ENCODE measurements at places on chromosomes 13 and 19.

- DNase-seq, result no peak
Measured at GRCh38 chr13:103694471-103694870, 628.3 kb upstream of the SLC10A2 start.

DNA sequence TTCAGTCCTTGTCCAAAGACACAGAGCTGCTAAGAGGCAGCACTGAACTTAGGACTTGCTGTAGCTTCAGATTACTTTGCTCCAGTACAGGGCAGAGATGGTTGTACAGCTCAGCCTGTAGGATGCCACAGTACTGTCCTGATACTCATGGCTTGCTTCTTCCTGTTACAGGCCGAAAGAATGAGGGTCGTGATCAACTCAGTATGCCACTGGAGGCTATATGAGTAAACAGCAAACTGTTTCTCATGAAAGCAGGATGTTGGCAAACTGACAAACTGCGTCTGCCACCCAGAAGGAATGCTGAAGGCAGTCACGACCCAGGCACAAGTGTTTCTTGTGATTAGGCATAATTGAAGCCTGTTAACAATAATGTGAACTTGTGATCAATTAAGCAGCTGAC lies 2.8 kb downstream of the ZNF749 start:
- DNase-seq, result no peak

DNA sequence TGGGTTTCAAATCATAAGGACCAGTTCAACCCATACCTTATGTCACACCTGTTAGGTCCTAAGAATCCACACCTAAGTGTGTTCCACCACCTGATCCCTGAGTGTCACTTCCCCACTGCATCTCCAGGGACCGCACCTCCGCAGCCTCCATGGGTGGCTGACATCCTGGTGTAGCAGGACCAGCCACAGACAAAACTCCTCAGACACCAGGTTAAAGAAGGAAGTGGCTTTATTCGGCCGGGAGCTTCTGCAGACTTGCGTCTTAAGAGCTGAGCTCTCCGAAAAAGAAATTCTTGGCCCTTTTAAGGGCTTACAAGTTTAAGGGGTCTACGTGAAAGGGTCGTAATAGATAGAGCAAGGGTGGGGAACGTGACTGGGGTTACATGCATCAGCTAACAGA lies 509.9 kb downstream of the MYO16 start:
- no peak for DNase-seq

- no peak for DNase-seq
Measured at GRCh38 chr13:31311921-31312320, 112.1 kb downstream of the B3GLCT start.

DNA sequence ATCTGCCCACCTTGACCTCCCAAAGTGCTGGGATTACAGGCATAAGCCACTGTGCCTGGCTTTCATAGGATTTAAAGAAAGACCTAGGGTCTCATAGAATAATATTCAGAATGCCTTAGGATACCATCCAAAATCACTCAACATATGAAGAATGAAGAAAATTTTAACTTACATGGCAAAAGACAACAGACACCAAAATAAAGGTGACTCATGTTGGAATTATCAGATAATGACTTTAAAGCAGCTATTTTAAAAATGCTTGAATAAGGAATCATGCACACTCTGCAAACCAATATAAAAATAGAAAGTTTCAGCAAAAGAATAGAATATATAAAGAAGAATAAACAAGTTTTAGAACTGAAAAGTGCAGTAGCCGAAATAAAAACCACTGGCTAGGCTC lies 29.3 kb downstream of the ZNF566 start:
- DNase-seq, result no peak

DNA sequence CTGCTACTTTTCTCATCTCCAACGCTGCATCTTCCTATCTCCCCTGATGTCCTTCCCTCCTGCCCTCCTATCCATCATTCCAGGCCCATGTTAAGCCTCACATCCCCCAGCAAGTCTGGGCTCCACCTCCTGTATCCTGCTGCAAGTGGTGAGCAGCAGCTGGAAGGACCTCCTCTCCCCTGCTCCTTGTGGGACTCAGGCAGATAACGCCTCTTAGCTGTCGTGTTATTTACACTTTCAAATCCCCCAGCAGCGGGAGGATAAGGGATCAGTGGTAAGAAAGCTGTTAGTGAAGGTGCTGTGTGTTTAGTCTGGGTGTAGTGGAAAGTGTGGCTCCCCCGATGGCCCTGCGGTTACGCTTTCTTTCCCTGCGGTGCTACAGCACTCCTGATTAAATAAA lies 211.9 kb downstream of the ZNF536 start:
- DNase-seq, result no peak

- no peak for DNase-seq
Measured at GRCh38 chr13:105804561-105805190, 730.8 kb downstream of the EFNB2 start.

DNA sequence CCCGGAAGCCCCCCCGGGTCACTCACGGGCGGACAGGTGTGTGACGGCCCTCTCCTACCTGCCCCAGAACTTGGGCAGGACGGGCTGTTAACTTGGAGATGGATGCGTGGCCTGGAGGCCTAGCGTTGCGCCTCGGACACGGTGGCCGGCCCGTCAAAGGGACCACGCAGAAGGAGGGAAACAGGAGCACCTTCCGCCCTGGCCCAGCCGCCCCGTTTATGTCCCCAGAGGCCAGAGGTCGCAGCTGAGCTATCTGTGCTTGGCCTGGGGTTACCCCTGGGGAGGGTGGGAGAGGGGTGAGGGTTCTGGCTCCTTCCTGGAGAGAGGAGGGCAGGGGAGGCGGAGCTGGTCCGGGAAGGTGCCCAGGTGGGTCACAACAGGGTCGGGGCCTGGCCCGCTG lies 35.6 kb downstream of the GADD45B start:
- no peak for DNase-seq

- DNase-seq, result no peak
Measured at GRCh38 chr13:114147803-114148520, 15.5 kb upstream of the RASA3 start.

DNA sequence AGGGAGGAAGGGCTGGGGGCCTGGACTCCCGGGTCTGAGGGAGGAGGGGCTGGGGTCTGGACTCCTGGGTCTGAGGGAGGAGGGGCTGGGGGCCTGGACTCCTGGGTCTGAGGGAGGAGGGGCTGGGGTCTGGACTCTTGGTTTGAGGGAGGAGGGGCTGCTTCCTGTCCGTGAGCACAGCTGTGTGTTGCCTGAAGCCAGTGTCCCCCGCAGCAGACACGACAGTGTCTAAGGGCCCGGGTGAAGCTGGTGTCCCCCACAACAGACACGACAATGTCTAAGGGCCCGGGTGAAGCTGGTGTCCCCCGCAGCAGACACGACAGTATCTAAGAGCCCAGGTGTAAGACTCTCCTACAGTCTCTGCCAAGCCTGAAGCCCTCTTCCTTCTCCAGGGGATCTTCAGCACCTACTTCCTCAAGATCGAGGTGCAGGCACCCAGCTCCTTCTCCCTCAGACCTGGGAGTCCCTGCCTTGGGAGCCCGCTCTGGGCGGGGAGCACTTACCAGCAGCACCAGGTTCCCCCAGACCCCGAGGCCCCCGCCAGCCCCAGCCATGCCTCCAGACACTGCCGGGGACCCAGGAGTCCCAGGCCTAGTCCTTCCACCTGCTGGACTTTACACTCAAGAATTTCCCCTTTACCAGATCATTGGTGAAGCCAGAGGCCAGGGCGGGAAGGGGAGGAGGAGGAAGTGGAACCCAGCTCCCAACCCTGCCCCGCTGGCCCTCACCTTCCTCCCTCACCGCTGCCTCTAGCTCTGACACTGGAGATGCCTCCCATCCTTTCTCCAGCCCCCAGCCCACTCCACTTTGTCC lies at the start of gene PTPRH:
Gene PTPRH, minus strand, starts transcription at position 622 of the 813 bp plus-strand sequence. Its CDS starts 68 bp downstream, at position 554.
- peak; percentile 71 for DNase-seq

DNA sequence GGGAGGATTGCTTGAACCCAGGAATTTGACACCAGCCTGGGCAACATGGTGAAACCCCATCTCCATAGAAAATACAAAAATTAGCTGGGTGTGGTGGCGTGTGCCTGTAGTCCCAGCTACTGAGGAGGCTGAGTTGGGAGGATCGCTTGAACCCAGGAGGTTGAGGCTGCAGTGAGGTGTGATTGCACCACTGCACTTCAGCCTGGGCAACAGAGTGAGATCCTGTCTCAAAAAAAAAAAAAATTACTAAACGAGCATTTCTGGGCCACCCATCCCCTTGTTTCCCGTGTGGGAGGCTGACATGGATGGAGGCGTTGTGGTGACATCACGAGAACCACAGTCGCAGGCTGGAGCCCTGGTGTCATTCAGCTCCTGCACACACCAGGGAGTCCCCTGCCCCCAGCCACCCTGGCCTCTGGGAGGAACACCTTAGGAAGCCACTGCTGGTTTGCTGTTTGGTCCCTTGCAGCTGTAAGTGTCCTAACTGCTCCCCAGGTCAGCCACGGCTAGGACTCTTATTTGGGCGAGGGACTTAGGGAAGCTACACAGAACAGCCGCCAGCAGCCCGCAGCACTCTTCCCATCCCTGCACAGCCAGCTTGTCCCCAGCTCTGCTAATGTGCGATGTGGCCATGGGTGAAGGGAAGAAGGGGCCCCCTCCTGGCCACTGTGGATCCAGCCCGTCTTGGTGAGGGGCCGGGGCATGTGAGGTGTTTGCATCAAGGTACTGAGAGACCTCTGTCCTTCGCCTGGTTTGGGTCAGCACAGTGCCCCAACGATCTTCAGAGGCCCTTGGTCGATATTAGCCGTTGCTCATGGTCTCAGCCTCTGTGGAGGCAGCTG lies 12.7 kb downstream of the NKPD1 start:
- no peak for DNase-seq

DNA sequence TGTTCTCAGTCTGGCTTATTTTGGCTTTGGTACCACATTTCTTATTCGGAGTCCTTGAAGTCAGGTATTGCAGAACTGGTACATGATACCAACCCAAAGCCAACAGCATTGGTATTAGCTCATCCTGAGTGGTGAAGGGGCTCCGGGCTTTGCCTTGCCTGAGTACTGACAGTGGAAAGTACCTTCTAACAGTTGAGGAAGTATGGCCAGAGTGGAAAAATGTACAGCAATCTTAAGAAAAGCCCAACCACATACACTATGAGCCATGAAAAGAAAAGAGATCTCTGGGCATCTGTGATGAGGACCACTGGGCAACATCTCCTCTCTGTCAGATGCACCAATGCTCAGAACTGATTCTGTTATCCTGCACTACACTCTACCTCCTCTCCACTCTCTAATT lies 8.3 kb downstream of the LCP1 start:
- DNase-seq, result no peak

- DNase-seq, result no peak
Measured at GRCh38 chr19:29871143-29871542, 59.4 kb downstream of the CCNE1 start.

GRCh38 chr19:46943150-46943946 lies 76.3 kb upstream of the NPAS1 start:
- DNase-seq, result no peak

DNA sequence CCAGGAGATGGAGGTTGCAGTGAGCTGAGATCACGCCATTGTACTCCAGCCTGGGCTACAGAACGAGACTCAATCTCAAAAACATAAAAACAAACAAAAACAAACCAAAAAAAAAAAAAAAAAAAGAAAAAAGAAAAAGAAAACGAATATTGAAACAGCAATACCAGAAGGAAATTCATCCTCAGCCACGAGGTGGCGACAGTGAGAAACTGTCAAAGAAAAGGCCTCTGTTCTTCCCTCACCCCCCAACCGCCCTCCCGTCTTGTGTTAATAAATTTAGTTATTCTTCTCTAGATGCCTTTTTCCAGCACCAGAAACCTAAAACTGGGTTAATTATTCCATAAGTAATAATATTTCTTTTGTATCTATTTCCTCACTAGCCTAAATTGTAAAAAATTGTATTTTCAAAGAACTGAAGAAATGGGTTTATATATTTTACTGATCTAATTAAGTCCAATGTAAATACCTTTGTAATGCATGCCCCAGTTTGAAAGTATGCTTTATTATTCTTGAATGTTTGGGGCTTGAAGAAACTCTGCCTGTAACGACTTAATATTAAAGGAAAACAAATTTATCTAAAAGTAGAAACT lies 38.6 kb downstream of the LIG4 start:
- peak; percentile 25 for DNase-seq

DNA sequence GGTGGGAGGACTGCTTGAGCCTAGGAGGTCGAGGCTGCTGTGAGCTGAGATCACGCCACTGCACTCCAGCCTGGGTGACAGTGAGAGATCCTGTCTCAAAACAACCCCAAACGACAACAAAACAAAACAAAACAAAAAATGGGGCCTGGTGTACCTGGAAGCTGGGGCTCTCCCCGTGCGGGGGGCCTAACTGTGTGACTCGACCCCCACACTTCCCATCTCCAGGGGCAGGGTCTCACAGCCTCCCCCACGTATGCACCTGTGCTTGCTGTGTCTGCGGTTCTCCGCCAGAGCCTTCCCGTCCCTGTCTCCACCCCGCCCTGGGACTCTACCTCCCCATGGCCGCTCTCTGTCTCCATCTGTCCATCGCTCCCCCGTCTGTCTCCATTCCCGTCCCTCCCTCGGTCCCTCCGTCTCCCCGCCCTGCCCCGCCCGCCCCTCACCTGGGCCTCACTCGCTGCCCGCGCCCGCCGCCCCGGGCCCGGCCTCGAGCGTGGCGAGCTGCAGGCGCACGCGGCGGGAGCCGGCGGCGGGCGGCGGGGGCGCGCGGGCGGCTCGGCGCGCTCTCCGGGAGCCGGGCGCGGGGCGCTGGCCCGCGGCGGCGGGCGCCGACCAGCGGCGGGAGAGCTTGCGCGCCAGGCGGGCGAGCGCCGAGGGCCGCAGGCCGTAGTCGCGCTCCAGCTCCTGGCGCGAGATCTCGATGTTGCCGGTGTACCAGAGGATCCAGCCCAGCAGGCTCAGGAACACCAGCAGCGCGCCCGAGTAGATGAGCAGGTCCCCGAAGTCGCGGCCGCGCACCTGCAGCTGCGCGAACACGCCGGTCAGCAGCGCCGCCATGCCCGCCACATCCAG lies 587 bp downstream of the TMEM238 start:
- DNase-seq, result peak; percentile 76

GRCh38 chr13:41004875-41005693 lies 14.0 kb downstream of the ELF1 start:
- DNase-seq, result no peak

DNA sequence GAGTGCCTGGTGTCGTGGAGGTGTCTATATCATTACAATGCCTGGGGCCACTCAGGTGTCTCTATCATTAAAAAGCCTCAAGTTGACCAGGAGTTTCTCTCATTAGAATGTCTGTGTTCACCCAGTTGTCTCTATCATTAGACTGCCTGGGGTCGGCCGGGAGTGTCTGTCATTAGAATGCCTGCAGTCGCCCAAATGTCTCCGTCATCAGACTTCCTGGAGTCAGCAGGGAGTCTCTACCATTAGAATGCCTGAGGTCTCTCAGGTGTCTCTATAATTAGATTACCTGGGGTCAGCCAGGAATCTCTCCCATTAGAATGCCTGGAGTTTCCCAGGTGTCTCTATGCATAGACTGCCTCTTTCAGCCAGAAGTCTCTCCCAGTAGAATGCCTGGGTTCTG lies 1477.6 kb downstream of the UQCRFS1 start:
- no peak for DNase-seq

- no peak for DNase-seq
Measured at GRCh38 chr19:54325631-54326030, 12.7 kb upstream of the LILRA5 start.
